ENCODE measurements at places on chromosomes 6 and 20.

DNA sequence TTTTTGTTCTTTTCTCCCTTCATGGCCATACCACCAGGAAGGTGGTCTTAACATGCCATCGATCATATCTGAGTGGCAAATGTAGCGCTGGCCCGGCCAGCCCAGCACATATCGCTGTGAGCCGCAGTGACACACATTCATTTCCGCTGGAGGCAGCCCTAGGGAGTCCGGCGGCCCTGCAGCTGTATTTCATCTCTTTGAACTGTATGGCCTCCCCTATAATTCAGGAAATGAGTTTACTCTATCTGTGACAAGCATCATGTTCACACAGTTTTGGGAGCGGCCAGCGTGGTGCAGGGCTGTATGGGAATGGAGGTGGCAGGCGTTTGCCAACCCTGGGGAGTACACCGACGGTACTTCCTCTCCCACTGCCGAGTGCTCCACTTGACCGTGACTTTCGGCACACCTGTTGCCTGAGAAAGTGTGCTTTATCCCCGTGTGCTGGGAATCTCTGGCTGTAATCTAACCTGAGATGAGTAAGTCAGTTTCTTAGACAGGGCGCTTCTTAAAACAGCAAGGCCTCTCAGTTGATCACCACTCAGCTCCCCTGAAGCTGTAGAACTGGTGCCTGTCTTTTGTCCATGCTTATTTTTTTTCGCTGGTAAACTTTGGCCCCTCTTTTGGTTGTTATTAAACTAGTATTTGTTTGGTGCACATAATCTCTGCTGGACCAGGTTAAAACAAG, 257.1 kb upstream of the TAB2 start:
- DNase-seq, result no peak

DNA sequence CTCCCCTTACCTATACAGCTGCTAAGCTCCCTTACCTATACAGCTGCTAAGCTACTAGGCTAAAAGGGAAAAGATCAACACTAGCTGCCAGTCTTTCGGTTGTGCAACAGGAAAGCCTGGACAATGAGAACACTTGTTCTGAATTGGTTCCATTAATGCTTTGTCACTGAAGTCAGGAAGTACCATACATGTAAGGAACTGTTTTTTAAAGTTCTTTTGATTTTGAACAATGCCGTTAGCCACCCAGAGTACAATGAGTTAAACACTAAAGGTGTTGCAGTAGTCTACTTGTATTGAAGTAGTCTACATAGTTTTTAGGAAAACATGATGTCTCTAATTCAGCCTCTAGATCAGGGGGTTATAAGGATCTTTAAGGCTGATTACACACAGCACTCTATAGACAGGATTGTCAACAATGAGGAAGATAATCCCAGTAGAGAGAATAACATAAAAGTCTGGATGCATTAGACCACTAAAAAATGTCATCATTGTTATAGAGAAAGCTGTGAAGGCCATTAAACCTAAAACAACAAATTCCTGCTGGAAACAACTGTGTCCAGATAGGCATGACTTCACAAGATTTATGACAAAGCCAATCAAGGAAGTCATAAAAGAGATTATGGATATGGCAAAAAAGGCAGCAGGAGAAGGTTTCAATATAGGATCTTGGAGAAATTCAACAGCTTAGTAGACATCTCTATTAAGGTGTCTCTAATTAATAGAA, 306.3 kb downstream of the PHF3 start:
- no peak for DNase-seq

DNA sequence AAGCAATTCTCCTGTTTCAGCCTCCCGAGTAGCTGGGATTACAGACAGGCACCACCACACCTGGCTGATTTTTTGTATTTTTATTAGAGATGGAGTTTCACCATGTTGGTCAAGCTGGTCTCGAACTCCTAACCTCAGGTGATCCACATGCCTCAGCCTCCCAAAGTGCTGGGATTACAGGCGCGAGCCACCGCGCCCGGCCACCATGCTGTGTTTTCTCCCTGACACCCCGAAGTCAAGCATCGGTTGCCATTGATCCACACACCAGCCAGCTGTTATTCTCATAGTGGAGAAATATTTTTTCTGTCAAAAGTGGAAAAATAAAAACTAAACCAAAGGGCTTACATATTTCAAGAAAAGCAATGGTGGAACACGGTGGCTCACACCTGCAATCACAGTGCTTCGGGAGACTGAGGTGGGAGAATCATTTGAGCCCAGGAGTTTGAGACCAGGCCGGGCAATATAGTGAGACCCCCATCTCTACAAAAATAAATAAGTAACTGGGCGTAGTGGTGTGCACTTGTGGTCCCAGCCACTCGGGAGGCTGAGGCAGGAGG, 157.4 kb downstream of the ZMYND8 start:
- no peak for DNase-seq

GRCh38 chr20:7820897-7821296, 119.4 kb downstream of the HAO1 start:
- no peak for DNase-seq

- DNase-seq, result no peak
These were observed 8.7 kb upstream of the ZMYND8 start for GRCh38 chr20:47365023-47365764.

DNA sequence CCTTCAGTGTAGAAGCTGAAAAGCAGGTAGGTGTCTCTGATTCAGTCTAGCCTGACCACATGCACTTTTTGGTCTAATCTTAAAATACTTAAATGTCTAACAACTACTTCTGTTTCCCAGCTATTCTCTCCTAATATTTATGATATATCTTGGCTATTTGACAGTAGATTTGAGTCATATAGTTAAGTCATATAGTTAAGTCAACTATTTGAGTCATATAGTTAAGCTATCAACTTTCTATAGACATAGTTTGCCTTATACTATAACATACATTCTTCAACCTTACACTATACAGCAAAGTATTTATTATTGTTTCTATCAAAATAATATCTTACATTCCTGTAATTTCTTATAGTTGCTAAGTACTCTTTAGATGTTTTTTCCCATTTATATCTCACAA, 110.9 kb downstream of the GMDS start:
- DNase-seq, result no peak

DNA sequence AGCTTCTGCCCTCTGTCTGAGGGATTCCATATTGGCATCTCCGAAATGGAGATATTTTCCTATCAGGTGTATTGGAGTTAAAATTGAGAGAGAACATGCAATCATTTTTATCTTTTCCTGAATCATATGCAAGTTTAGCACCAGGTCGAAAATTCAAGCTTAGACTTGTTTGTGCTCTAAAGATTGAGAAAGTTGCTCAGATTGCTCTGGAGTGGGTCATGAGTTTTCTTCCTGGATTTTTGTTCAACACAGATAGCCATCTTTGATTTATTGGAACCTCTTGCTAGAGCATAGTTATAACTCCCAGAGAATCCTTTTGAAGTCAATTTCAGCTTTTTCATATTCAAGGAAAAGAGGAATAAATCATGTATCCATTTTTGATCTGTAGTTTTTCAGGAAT, 373.5 kb upstream of the FLRT3 start:
- no peak for DNase-seq

DNA sequence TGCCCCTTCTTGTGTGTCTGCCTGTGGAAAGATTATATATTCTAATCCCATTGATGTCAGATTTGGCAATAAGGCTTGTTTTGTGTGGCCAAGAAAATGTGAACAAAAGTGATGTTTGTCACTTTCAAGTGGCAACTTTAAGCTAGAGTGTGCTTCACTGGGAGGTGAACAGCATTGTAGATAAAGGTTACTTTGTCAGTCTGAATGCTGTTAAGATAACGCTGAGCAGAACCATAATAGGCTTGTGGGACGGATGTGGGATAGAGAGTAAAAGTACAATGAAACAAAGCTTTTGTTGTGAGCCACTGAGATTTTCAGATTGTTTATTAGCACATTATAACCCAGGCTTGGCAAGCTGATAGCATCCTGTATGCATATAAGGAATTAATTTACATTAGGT, 303.8 kb upstream of the MAN1A1 start:
- no peak for DNase-seq

DNA sequence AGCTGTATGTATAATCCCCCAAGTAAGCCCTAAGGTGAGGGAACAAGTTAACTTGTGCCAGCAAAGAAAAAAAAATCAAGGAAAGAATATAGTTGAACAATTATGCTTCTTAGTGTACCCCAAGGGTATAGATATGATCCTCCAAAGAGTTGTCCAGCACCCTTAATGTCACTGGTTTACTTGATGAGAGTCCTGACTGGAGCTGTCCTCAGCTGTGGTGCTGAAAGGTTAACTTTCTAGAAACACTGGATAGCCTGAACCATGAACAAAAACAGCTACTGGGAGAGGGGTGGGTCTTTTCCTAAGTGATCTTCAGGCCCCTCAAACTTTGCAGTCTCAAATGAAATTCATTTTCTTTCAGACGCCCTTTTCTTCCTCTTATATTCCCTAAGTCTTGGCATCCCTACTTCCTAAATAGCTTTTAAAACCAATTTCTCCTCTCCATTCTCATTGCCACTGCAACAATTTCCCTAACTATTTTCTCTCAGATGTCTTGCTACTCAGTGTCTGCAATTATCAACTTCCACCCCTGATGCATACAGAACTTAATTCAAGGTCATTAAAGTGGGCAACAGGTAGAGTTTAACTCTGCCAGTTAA, 83.5 kb upstream of the PROKR2 start:
- no peak for DNase-seq

DNA sequence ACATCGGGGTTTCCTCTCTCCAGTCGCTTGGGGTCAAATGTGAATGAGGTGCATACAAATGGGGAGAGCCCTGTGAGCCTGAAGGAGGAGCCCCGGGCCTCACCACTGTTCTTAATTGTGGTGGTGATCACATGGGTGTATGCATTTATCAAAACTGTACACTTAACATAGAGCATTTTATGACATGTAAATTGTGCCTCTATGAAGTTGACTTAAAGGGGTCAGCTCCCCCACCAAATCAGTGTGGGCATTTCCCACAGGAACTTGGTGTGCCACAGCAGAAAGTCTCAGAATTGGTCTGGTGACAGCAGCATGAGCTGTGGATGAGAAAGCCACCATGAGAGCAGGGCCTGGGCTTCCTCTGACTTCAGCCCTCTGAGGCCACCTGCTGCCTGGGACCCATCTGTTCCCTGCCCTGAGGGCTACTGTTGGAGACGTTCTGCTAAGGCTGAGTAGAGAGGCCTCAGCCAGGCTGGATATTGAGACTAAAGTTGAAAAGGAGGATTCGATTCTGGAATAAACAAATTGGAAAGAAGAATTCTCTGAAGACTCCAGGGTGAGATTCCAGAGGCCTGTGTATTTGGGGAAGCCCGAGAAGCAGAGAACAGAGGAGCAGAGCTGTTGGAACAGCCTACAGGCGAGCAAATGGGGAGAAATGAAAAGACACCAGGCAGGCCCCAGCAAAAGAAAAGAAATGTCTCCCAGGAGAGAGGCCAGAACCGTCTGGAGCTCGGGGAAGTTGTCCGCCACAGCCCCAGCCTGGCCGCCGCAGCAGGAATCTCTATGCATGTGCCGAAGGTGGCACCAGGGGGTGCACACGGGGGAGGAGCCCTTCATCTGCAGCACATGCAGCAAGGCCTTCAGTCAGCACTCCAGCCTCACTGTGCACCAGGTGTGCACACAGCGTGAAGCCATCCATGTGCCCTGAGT, 37.6 kb upstream of the XRN2 start:
- DNase-seq, result no peak
